T-helper 17 cell (primary cell): ENCODE measurements at places on chromosomes 7 and 10.
A peak's percentile ranks its signal among the peaks of the same experiment; 100 is the strongest.

GRCh38 chr7:130071701-130072622 lies 1.6 kb downstream of the KLHDC10 start:
- DNase-seq = peak; percentile 16

GRCh38 chr10:48895803-48896195 lies 43.8 kb downstream of the LRRC18 start:
- DNase-seq = no peak

DNA sequence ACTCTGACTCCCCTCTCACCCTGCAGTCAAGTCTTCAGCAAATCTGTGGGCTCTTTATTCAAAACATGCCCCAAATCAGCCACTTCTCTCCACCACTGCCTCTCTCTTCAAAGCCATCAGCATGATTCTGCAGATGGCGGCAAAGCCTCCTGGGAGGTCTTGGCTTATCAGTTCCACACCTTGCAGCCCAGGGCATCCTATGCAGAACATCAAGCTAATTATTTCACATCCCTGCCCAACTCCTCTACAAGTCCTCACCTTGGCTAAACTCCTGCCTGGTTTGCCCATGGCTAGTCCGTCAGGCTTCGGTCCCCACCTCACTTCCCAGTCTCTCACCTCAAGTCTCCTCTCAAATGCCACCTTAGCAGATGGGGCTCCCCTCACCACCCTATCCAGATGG lies 70.2 kb downstream of the PIP4K2A start:
- DNase-seq = no peak

DNA sequence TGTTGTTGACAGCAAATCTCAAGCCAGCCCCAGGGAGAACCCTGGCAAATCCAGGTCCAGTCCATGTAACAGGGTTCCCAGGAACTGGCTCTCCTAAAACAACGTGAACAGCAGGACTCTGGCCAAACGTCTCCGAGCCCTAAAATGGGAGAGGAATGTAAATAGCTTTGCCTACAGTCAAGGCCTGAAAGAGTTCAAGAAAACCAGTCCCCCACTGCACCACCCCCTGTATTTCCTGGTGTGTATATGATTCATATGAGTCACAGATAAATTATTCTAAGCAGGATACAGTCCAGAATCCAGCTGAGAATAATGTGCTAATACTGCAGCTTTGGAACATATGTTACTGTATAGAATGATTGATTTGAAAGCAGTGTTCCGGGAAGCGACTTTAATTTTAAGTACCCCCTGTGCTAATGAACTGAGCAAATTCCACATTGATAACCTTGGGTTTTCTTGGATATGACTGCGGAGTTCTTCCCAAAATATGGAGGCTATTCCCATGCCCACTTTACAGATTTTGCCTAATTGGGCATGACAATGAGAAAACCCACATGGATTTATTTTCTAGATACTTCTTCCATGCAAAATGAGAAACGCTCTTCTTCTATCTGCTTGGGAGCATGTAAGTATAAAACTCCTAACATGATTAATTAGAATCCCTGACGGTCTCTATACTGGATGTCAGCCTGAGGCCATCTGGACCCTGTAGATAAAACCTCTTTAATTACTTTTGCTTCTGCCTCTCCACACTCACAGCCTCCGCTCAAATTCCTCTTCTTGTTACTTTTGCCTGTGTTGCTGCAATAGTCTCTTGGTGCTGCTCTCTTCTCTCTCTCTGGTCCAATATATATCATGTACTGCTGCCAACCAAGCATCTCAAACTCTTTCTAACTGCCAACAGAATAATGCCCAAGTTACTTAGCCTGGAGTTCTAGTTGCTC lies 50.2 kb downstream of the LAMB4 start:
- no peak for DNase-seq

DNA sequence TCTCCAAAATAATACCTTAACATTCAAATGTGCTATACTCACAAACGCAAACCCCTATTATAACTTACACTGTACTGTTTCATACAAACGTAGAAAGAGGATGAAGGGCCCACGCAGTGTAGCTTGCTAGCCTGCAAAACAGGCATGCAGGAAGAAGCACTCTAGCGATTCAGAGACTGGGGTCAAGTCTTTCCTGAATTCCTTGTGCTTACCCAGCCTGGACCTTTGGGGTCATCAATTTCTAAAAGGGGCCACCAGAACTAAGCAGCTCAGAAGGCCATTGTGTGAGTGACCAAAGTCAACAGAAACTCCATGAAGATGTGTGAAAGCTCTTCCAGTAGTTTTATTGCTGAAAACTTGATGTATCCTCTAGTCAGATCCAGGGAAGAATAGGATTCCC lies 111.9 kb downstream of the SVIL start:
- DNase-seq = no peak
